ENCODE measurements at places on chromosomes 6 and 20. TPM values are rescaled to one million over a fixed set of nuclear protein-coding genes. Genes with fewer than 3 reads are reported as not detected.

Gene SCGN
- total RNA-seq = not detected

Gene BPIFA1
- not detected for total RNA-seq

Gene ANKS1A
- 8.4 TPM for total RNA-seq

Gene HS3ST5
- total RNA-seq = not detected
